ENCODE measurements at places on chromosomes 4 and X.

DNA sequence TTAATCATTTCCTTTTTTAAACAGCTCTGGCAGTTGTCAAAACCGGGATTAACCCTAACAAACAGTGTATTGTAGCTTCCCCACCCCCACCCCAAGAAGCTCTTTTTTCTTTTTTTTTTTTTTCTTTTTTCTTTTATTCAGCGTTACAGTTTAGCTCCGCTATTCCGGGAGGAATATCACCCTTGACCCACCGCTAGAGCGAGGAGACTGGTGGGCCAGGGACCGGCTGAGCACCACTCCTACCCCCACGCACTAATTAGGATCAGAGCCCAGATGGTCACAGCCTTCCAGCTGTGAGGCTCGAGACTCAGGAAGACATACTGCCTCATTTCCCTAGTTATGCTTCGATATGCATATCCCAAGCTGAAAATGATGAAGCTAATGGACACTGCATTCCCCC is 2.0 kb downstream of the PARM1 start:
- DNase-seq, result peak; percentile 69

DNA sequence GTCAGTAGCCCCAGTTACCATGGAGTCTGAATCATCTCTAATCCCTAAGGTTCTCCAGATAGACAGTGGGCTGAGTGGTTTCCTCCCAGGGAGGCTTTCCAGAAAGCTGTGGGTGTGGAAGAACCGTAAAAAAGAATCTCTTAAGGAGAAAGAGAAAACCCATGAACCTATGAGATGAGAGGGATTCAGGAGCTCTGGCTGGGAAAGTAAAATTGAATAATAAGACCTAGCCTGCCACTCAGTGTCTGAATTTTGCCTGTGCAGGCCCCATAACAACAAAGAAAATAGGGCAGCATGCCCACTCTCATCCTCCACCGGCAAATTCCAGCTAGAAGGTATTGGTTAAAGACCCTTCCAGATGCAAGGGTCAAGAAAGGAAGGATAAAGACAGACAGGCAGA is 16.9 kb downstream of the AWAT2 start:
- peak; percentile 35 for DNase-seq

GRCh38 chrX:17537723-17538243 is 162.8 kb downstream of the NHS start:
- no peak for DNase-seq

- DNase-seq, result no peak
Measured at GRCh38 chr4:128596853-128597252, 212.6 kb upstream of the JADE1 start.

DNA sequence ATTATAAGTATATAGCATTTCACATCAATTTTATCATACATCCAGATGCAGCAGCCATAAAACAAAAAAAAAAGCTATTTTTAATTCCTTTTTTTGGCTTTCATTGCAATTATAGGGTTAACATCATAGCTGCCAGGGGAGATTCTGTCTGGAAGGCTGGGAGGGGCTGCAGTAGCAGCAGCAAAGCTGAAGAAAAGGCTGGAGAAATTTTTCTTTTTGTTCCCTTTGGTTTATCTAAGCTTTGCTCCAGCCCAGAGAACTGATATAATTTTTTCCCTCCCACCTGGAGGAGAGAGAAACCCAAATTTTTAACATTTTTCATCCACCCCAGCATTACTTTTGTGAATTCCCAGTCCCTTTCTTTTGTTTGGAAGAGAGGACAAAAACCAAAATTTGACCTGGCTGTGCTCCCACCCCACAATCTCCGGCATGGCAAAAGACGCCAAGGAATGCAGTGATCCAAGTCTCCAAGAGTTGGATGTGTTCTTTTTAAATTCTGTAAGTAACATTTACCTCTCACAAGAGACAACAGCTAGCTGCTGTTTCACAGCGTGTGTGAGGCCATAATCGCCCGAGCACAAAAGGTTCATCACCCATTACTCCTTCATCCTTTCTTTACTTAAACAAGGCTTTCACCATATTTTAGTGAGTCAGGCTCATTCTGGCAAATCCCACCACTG is 25.1 kb upstream of the FAM156A start:
- no peak for DNase-seq

GRCh38 chrX:15465896-15466651 is 27.1 kb downstream of the PIR start:
- DNase-seq, result no peak

DNA sequence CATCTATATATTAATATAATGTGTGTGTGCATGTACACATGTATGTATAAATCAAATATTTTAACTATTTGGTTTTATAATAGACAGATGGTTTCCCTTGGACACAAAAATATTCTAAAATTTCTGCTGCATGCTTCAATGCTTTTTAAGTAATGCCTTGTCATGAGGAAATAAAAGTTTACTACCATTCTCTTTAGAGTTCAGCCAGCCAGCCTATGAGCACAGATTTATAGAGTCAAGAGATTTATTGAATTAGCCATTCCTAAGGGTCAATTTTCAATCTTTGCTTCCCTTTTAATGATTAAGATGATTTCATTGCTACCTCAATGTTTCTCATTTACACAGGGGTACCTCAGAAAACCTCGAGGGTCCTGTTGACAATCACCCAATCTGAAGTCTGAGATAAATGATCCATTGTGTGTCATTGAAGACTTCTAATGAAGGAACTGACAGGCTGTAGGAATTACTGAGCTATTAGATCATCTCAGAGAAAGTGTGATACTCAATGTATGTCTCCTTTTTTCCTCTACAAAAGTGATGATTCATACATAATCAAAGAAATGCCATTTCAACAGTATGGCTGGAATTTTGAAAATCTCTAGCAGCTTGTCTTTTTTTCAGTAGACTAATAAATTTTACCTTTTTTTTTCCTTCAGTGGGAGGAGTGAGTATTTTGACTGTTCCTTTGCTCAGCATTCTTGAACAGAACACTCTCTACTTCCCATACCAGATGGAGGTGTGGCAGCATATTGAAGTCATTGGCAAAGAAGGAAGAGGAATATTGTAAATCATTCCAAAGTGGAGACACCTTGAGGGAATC is 222.6 kb upstream of the PCDH18 start:
- DNase-seq, result peak; percentile 0

GRCh38 chrX:9913146-9913433 is 54.1 kb upstream of the CLDN34 start:
- no peak for DNase-seq

DNA sequence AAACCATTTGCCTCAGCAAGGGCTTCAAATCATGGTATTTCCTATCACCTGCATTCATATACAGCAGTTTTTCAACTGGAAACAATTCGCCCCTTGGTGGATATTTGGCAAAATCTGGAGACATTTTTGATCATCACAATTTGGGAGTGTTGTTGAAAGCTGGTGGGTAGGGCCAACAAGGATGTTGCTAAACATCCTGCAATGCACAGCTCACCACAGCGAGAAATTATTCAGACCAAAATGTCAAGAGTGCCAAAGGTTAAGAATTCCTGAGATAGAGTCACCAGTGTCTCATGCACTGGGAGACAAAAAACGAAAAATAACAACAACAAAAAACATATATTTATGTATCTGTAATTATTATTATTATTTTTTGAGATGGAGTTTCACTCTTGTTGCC is 435.2 kb upstream of the CTSO start:
- no peak for DNase-seq

DNA sequence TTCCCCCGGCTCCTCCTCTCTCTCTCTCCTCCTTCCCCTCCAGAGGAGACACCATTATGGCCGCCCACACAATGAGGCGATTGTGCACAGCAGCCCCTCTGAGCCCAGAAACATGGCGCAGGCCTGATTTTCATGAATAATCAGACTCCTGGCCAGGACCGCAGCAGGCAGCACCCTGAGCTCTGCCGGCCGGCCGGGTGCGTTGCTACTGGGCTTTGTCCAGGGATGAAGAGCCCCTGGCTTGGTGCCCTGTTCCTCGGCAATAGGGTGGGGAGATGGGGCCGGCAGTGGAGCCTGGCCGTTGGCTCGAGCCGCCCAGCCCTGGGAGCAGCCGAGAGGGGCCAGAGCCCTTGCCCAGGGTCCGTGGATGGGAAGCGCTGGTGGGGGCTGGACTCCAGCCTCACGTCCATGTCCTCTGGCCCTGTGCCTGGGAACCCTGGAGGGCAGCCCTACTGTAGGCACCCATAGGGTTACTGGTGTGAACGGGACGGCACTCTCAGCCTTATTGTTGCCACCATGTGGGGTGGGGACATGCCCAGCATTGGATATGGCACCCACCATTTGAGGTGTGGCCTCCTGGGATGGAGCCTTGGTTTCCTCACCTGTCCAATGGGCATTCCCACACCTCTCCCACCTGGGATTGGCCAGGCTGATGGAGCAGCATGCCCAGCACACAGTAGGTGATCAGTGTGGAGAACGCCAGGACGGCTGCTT is 103.0 kb downstream of the SORCS2 start:
- DNase-seq, result no peak

- DNase-seq, result peak; percentile 28
Measured at GRCh38 chrX:78573630-78574029, 85.5 kb downstream of the RTL3 start.

DNA sequence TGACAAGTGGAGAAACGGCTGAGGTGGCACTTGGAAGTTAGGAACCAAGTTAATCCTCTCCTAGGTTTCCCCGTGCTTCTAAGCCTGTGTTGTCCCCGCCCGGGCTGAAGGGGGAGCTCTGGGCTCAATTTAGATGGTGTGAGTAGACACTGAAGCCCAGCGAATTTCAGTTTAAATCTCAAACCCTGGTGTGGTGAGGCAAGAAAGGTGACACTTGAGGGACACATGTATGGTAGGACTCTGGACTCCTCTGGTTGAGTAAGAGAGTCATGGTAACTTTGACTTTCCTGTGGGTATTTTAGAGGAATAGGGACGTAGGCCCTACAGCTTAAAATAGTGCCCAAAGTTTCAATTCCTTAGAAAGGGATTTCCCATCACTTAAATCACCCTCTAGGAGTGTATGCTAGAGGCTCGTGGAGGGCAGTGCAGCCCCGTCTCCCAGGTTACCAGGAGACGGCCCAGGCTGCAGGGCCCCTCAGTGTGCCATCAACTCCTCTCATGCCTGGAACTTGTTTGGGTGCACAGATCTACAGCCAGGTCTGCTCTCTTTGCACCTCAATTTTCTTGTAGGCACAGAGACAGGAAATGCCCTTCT is 24.0 kb downstream of the HAND2 start:
- DNase-seq, result peak; percentile 41

GRCh38 chrX:47217121-47217851 is 1.2 kb upstream of the CDK16 start:
- DNase-seq, result peak; percentile 67

GRCh38 chr4:119626420-119626819 is 2.2 kb downstream of the PDE5A start:
- no peak for DNase-seq

DNA sequence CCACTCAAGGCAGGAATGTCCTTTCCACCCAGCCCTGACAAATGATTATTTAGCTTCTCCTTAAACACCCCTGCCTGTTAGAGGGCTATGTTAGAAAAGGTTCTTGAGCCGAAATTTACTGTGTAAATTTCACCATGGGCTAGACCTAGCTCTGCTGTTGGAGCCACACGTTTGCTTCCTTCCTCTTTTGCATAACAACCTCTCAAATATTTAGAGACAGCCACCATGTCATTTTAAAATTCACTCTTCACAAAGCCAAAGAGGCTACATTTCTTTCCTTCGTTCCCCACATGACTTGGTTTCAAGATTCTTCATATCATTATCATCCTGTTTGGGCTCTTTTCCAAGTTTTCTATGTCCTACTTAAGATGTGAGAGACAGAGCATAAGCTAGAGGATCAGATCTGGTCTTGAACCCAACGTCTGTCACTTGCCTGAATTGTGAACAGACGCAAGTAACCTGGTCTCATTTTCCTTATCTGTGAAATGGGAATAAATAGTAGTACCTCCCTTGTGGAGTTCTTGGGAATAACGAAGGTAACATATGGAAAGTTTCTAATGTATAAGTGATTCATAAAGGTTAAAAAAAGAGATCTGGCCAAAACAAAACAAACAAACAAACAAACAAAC is 6.7 kb downstream of the DOCK11 start:
- DNase-seq, result no peak

GRCh38 chr4:84874619-84875018 is 91.9 kb downstream of the WDFY3 start:
- no peak for DNase-seq

- DNase-seq, result no peak
Measured at GRCh38 chr4:77349796-77350195, 192.8 kb downstream of the CCNG2 start.

- DNase-seq, result no peak
Measured at GRCh38 chr4:6478546-6479220, 6.3 kb upstream of the PPP2R2C start.

DNA sequence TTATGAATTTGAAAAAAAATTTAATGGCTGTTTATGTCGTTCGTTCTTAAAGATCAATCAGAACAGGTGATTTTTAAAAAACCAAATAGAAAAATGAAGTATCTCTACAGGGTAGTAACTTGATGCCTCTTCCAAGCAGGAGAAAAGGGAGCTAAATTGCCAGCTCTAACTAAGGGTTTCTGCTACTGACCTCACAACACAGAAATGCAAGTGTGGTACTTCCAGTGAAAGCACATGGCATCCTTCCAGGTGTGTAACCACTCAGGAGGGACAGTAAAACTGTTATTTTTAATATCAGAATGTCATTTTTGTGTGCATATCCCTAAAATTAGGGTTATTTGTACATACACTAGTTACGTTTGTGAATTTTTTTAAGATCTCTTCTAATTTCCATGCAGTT is 116.8 kb upstream of the ZCCHC13 start:
- no peak for DNase-seq

GRCh38 chr4:55409468-55410171 is 13.9 kb downstream of the TMEM165 start:
- DNase-seq, result no peak

GRCh38 chrX:78619834-78620233 is 39.3 kb downstream of the RTL3 start:
- no peak for DNase-seq

GRCh38 chr4:78527555-78527954 is 24.0 kb upstream of the ANXA3 start:
- DNase-seq, result no peak

- DNase-seq, result no peak
Measured at GRCh38 chr4:24489870-24490269, 94.5 kb downstream of the DHX15 start.

DNA sequence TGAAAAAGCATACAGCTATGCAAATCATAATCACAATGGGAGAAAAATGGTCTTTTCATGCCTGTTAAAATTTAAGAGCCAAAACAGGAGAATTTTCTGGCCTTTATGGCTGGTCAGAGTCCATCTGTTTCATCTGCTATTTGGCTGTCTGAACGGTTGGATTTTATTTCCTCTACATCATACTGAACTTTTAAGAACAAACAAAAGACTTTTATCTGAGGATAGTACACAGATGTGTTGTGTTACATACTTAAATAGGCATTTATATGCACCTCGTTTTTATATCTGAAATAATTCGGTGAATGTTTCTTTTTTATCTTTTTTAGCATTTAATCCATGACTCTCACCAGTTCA is 18.0 kb upstream of the WWC2 start:
- no peak for DNase-seq

GRCh38 chr4:80202741-80203553 is 5.6 kb downstream of the PRDM8 start:
- DNase-seq, result no peak

GRCh38 chr4:176358083-176358469 is 38.3 kb downstream of the SPCS3 start:
- no peak for DNase-seq
